ENCODE measurements at places on chromosomes 3 and 15.

DNA sequence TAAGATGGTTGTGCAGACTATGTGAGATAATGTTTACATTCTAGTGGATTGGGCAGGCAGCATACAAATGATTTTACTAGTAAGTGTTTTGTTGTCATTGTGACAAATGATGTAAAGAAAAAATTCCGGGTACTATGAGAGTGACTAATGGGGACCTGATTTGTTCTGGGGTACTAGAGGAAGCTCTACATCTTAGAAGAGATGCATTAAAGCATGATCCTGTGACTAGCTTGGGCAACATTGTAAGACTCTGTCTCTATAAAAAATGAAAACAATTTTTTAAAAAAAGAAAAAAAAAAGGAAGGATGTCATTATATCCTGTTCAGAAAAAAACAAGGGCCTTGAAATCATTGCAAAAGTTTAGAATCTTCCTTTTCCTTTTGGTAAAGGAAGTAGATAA is 58.1 kb upstream of the MYRIP start:
- DNase-seq = no peak

- DNase-seq = no peak
Measured at GRCh38 chr15:49075881-49076280, 29.6 kb upstream of the SECISBP2L start.

DNA sequence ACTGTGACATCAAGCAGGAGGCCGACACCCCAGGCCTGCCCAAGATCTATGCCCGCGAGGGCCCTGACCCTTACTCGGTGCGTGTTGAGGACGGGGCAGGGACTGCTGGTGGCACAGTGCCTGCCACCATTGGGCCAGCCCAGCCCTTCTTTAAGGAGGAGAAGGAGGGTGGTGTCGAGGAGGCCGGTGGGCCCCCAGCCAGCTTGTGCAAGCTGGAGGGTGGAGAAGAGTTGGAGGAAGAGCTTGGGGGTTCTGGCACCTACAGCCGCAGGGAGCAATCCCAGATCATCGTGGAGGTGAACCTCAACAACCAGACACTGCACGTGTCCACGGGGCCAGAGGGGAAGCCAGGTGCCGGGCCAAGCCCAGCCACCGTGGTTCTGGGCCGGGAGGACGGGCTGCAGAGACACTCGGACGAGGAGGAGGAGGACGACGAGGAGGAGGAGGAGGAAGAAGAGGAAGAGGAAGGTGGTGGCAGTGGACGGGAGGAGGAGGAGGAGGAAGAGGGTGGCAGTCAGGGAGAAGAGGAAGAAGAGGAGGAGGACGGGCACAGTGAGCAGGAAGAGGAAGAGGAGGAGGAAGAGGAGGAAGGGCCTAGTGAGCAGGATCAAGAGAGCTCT is 5.4 kb downstream of the ZBTB47 start:
- DNase-seq = no peak

DNA sequence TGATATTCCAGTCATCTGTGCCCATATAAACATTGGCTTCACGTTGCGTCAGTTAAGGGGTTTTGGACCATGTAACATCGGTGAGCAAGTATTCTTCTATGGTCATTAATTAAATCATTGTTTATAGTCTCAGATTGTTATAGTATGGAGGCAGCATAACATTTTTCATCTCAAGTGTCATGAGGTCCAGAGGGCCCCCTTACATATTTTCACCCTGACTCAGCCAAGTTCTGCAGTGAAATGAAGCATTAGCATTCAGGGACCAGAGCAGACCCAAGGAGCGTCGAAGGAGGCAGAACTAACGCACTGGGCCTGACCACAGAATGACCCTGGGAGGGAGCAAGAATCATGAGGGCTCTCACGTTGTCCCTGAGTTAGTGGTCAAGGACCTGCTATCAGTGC is 171.5 kb downstream of the LRTM1 start:
- no peak for DNase-seq

GRCh38 chr3:111081008-111081545 is 9.5 kb downstream of the NECTIN3 start:
- DNase-seq = no peak

- DNase-seq = no peak
Measured at GRCh38 chr15:54149115-54149531, 170.9 kb downstream of the UNC13C start.

- no peak for DNase-seq
Measured at GRCh38 chr3:54240-54639, 142.3 kb upstream of the CHL1 start.

- no peak for DNase-seq
Measured at GRCh38 chr15:67521783-67522568, 1.0 kb downstream of the C15orf61 start.

- DNase-seq = peak; percentile 34
Measured at GRCh38 chr3:182129740-182130139, 418.0 kb downstream of the SOX2 start.

DNA sequence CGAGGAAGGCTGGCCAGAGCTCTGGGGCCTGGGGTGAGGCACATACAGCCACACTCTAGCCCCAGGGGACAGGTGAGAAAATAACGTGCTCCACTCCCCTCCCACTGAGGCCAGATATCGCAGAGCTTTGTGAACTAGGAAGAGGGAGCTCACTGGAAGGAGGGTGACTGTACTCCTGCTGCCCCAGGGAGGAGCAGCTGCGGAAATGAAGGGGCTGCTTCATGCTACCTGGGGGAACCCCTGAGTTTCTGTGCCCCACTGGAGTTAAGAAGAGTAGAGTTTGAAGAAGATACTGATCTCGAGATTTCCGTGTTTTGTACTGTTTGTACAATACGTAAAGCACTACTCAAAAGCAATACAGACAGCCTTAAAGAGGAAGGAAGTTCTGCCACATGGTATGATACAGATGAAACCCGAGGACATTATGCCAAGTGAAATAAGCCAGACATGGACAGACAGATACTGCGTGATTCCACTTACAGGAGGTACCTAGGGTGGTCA is 44.6 kb downstream of the CMTM6 start:
- DNase-seq = no peak

GRCh38 chr3:57876632-57877031 is 120.5 kb downstream of the SLMAP start:
- DNase-seq = no peak

DNA sequence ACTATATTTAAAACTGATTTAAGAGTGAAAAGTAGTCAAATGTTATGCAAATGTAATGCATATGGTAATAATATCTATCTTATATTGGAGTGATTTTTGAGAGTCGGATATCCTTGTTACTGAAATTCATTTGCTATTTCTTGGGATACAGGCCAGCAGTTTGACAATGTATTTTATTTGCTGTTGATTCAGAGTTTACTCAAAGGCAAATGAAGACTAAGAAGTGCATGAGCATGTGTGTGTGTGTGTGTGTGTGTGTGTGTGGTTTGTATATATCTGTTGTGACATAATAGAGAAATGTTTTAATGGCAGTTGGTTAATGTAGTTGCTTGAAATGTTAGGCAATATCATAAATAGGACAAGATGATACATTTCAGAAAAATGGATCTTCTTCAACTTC is 39.0 kb downstream of the UNC13C start:
- no peak for DNase-seq

DNA sequence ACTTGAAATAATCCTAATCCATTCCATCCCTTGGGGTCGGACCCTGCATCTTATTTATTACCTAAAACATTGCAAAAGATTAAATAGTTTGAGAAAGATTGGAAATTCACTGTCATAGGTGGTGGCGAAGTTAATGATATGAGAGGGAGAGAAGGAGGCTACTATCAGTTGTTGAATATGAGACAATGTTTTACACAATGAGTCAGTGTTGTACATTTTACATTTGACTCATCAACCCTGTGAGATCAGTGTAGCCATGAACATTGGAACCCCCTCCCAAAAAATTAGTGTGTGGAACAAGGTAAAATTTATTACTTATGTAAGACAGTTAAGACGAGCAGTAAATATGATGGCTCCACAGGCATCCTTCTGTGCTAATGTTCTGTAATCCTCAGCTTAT is 384.3 kb downstream of the MCTP2 start:
- DNase-seq = no peak

- no peak for DNase-seq
Measured at GRCh38 chr3:176765382-176765900, 431.8 kb downstream of the TBL1XR1 start.

GRCh38 chr3:40458473-40458872 is 1.3 kb downstream of the RPL14 start:
- no peak for DNase-seq

- no peak for DNase-seq
Measured at GRCh38 chr3:114447545-114447944, 153.7 kb downstream of the TIGIT start.

- DNase-seq = peak; percentile 11
Measured at GRCh38 chr3:119427669-119428068, 35.7 kb downstream of the TMEM39A start.

- DNase-seq = no peak
Measured at GRCh38 chr15:38714309-38715072, 149.9 kb upstream of the RASGRP1 start.

DNA sequence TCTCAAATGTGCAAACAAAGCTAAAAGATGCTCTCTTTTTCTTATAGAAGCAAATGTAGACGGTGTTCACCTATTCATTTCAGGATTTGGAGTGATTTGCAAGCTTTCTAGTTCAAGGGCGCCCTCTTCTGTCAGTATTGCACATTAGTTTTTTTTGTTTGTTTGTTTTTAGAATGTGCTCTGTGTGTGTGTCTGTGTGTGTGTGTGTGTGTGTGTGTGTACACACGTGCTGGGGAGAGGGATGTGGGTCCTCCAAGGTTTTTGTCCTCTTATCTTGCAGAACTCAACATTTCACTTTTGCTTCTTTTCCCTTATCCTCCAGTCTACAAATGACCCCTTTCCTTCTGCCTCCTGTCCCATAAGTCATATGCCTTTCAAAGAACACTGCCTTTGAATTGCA is 23.5 kb downstream of the DNAH1 start:
- DNase-seq = peak; percentile 80

- DNase-seq = no peak
Measured at GRCh38 chr3:136235545-136235944, 14.6 kb upstream of the PCCB start.

- no peak for DNase-seq
Measured at GRCh38 chr3:42267878-42268277, 1.9 kb upstream of the CCK start.

- DNase-seq = no peak
Measured at GRCh38 chr3:184656829-184657681, 54.8 kb downstream of the MAGEF1 start.

- DNase-seq = no peak
Measured at GRCh38 chr3:46489875-46490274, 7.9 kb upstream of the RTP3 start.

GRCh38 chr3:55169161-55169560 is 241.3 kb upstream of the LRTM1 start:
- no peak for DNase-seq

DNA sequence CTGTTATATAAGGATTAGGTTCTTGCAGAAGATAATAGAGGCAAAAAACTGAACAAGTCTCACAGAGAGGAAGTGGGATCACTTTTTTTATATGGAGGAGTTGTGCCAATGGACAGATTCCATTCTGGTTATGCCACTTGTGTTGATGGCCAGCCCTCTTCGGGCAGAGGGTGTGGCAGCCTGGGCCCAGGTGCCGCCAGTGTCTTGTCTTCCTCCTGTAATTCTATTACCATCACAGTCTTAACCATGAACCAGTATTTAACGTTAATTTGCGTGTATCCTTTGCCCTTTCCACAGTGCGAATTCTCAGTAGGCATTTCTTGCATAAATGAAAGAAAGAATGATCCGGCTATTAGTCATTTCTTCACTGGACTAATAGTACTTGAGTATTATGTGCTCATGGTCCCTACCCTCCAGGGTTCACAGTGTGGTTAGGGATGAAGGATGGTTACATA is 7.0 kb upstream of the USP4 start:
- no peak for DNase-seq

DNA sequence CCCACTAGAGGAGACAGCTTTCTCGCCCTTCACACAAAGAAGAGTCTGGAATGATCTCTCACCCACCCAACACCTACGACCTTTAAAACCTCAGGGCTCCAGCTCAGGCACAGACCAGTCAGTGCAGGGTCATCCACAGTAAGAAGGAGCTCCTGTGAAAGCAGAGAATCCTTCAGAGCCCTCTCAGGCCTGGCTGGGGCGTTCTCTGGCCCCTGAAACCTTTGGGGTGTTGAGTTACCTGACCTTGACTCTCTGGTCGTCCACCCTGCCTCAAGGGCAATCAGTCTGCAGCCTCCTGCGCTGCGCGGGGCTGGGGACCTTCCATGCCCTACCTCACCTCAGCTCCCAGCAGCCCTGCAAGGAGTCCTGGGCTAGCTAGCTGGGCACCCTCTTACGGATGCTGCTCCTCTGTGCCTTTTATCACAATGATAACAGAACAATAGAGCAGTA is 106.2 kb downstream of the ADCY5 start:
- DNase-seq = no peak

Data from neural progenitor cell (in vitro differentiated cells).